ENCODE measurements at places on chromosomes 2 and 18.

- DNase-seq = no peak
Observed at GRCh38 chr2:100483895-100484294, 13.6 kb downstream of the NMS start.

DNA sequence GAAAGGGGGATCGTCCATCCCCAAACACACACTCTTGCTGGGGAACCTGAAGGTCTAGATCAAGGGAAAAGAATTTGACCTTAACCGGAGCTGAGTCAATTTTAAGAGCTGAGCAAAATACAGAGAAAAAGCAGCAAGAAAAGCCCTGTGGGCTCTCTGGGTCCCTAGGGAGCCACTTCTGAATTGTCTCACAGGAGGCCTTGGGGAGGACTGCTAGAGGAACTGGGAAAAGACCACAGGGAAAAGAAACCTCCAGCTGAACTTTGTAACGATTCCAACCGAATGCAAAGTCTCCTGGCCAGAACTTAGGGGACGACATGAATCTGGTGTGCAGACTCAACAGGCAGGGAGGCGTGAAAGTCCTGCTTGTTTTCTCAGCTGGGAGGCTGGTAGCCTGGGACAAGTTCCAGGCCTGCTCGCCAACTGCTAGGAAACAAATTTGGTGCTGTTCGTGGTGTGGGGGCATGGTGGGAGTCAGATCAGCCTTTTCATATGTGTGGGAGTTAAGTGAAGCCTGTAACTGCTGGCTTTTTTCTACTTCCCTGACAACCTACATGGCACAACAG, 644.6 kb upstream of the CNTNAP5 start:
- DNase-seq = no peak

DNA sequence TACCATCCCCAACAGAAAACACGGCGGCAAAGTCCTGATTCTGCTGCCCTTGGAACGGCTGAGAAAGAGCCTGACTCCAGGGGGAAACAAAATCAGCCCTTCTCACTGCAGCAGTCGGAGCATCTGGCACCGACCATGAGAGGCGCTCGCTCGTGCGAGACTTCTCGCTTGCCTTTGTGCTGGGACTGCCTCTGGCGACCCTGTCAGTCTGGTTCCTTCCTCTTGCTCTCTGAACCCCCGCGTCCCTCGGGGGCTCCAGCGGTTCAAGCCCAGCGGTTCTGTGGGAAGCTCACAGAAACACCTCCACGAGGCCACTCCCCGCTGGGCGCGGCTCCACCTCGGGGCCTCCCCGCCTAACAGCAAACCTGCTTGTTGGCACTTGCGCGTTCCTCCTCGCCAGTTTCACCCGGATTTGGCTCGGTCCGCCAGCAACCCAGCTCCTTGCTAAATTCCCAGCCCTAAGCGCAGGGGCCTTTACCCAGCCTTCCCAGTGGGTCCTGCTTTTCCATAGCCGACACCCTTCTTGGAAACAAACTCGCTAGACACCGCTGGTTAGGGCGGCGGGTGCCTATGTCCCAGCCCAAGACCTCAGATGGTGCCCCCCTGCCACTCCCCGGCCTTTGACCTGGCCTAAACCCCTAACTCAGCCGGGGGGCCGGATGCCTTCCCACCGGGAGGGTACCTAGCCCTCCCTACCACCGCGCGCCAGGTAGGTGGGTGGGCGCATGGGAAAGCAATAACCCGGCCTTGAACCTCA, 2.2 kb downstream of the RND3 start:
- peak; percentile 88 for DNase-seq

DNA sequence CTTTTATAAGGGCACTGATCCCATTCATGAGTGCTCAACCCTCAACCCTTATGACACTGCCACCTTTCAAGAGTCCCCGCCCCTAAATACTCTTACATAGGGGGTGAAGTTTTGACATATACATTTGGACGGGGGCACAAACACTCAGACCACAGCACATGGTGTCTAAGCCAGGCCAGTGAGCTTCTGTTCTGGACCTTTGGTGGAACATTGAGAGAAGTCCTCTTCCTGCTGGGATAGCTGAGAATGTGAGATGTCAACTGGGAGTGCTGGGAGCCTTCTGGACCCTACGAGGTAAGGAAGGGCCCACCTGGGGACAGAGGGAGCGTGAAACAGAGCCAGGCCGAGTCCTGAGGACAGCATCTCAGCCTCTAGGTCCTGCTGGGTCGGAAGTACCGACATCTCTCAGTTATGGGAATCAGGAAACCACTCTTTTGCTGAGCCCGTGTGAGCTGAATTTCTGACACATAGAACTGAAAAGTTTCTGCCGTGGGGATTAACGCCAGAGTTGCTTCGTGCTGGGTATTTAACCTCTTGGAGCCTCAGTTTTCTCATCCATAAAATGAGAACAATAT, 114.9 kb downstream of the PDCL3 start:
- no peak for DNase-seq

DNA sequence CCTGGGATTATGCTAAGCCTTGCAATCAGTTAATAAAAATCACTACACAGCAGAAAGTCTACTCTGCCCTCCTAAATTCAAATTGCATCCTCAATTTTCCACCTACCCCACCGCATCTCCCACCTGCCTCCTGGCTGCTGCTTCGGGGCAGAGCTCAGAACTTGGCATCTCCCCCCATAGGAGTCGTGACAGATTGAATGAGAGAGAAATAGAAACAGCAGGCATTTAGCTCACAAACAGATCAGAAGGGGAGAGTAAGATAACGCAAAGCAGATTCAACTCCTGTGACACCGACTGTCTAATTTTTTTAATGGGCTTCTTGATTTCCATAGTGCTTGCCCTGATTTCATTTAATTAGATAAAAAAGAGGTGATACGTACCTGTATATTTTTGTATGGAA, 24.7 kb upstream of the LRRC30 start:
- DNase-seq = no peak

GRCh38 chr2:225532096-225532495, 132.6 kb downstream of the NYAP2 start:
- no peak for DNase-seq

DNA sequence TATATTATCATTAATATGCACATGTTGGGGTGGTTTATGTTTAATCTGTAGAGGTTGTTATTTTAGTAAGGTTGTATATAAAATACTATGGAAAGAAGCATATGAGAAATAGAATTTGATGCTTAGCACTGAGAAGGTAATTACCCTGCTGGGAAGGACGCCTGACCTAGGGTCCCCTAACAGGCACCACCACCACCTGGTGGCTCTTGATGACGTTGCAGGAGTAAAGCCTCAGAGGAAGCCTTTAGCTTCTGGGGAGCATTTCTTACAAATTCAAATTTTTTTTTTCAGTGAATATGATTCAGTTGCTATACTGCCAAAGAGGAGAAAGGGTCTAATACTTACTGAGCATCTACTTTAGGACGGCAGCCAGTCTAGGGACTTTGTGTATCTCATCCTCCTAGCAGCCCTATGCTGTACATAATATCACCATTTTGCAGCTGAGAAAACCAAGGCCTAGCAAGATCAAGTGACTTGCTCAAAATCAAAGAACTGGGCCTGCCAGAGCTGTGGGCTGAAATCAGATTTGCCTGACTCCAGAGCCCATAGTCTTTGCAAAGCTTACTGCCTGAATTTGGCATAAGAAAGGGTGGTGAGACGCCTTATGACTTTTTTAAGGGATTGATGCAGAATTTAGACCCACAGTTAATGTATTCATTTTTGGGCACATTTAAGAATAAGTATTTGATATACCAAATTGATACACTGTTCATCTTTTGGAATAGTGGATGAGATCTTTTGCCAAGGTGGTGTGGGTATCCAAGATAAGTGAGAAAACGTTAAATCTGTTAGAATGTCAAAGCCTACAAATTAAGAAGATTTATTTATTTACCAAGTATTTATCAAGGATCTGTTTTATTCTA, 78.8 kb upstream of the GAREM1 start:
- peak; percentile 66 for DNase-seq

- no peak for DNase-seq
Observed at GRCh38 chr18:60017371-60017770, 117.6 kb downstream of the PMAIP1 start.

DNA sequence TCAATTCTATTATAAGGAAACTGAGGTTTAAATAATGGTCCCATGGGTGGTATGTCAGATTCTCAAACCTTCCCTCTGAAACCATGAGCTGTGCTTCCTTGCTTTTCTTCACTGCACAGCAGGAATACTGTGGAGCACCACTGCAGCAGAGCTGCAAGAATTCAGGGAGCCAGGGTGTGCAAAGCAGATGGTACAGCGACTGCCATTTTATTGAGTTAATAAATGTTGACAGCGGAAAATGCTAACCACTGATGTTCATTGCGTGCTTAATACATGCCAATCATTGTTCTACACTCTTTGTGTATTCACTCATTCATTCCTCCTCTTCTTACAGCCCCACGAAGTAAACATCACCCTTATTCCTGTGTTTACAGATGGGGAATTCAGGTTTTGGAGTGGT, 152.2 kb upstream of the THSD7B start:
- DNase-seq = no peak

GRCh38 chr18:840023-840408, 28.0 kb upstream of the YES1 start:
- no peak for DNase-seq

GRCh38 chr18:27558388-27559155, 373.5 kb upstream of the CHST9 start:
- no peak for DNase-seq

GRCh38 chr2:149729586-149729985, 142.0 kb upstream of the MMADHC start:
- DNase-seq = no peak

GRCh38 chr2:3021720-3022119, 355.9 kb downstream of the EIPR1 start:
- DNase-seq = no peak

- DNase-seq = peak; percentile 43
Observed at GRCh38 chr18:32469691-32470459, 807 bp downstream of the GAREM1 start.

DNA sequence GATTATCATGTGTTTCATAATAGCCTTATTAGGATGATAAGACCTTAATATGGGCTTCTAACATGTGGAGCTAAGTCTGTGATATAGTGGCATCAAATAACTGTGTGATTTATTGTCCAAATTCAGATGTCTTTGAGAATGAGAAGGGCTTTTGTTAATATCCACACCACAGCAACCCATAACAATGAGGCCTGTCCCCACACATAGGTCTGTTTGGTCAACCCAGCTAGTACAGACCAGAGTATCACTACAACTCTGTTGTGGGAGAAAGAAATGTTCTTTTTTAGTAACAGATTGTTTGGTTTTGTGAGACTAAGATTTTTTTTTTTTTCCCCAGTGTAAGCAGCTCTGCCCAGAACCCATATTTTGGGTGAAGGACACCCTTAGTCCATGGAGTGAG, 439.2 kb downstream of the PIK3C3 start:
- no peak for DNase-seq

DNA sequence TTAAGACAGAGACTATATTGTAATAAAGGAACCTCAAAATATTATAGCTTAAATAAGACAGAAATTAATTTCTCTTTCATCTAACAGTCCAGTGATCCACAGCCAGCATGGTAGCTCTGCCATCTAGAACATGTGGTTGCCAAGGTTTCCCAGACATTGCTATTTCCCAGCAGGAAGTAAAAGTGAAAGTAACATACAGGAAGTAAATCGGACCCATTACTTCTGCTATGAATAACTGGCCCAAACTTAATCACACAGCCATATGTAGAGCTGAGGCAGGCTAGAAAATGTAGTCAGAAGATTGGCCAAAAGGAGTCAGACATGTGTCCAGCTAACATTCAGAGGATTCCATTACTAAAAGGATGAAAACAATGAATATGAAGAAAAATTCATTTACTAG, 71.0 kb downstream of the NOL4 start:
- no peak for DNase-seq

DNA sequence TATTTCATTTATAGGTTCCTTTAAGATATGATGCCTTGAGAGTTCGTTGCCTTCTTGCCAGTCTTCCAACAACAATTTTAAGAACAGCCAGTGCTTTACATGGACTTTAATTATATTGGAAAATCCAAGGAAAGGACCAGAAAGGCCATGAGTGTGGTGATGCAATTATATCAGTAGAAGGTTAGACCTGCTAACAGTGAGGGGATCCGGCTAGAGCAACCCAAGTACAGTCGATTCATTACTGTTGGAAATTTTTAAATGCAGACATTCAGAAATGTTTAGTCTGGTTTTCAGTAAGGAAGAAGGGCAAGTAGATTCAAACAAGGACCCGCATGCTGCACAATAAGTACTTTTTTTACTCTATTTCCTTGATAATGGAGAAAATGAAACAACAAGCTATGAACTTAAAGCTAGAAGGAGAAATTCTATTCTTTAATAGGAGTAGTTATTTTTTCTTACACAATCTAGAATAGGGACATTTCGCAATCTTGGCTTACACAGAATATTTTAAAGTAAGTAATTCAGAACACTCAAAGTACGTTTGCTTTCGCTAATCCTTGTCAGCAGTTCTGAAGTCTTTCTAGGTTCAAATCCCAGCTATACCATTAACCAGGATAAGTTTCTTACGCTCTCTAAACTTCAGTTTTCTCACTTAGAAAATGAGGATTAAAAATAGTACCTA, 405.5 kb downstream of the MEIS1 start:
- peak; percentile 71 for DNase-seq

Data from epithelial cell of esophagus (primary cell).